Glomerular endothelial cell (primary cell): ENCODE measurements at places on chromosomes 11 and 22. TPM values are rescaled to one million over a fixed set of nuclear protein-coding genes. Genes with fewer than 3 reads are reported as not detected.

Gene PHETA2
- total RNA-seq: 17.3 and 18.9 TPM in 2 replicates

- DNase-seq: no peak
These were observed 121.9 kb downstream of the FBXO7 start for GRCh38 chr22:32596471-32596870.

Gene FJX1
- 64.6 and 73.2 TPM in 2 replicates for total RNA-seq

- DNase-seq: peak; percentile 75
These were observed 18.1 kb downstream of the POLA2 start for GRCh38 chr11:65279741-65280440.

Gene APOA1
- not detected in 2 replicates for total RNA-seq

DNA sequence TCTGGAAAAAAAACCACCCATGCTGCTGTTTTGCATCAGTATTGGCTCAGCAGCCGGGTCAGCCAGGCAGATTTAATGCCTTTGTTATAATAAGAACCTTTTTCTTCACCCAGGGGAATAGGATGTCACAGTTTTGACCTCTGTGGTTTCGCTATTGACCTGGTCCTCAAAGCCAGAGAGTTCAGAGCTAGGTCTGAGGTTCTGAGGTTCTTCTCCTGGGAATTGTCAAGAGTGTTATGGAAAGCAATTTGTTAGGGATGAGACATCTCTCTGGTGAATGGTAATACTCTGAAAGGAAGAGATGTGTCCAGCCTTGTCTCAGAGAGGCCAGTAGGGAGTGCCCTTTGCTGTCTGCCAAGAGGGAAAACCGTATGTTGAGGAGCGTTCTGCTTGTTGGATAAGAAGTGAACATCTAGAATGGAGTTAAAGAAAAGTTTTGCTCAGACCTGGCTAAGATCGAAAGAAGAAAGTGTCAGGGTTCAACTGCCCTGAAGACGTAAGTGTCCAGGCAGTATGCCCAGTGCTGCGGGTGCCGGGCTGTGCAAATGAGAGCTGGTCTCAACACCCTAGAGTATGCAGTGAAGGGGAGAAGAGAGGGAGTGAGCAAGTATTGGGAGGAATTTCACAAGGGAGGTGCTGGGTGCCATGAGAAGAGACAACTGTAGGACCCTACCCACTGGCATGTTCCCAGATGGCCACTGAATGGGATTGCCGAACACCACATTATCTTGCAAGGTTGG, 150.9 kb upstream of the TTC12 start:
- no peak for DNase-seq
